ENCODE measurements at places on chromosomes 7 and 10.

GRCh38 chr7:108605559-108606201 lies 36.0 kb downstream of the DNAJB9 start:
- DNase-seq = no peak

GRCh38 chr10:34437906-34438305 lies 377.2 kb downstream of the PARD3 start:
- DNase-seq = no peak

DNA sequence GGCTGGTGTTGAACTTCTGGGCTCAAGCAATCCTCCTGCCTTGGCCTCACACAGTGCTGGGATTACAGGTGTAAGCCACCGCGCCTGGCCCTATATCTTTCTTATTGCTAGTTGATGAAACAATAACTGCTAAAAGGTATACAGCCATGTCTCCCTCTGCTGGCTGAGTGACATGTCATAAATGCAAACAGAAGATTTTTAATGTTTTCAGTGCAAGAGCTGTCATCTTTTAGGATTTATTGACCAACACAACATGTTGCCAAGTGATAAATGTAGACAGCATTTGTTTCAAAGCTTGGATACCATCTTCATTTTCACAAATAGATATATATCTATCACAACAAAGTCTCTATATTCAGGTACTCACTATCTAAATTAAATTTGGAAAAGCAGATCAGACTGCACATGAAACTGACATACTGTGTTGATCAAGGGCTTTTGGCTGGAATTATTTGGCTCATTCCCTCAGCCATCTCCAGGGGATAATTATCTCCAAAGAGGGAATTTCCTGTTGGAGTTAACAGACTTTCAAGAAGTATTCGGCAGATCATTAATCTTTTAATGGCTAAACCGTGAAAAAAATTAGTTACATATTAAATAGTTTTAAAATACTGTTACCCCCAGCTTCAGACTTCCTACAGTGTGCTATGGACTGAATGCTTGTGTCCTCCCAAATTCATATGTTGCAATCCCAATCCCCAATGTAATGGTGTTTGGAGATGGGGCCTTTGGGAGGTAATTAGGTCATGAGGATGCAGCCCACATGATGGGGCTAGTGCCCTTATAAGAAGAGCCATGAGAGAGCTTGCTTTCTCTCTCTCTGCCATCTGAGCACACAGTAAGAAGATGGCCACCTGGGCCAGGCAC lies 41.3 kb upstream of the SRPK2 start:
- DNase-seq = peak; percentile 5

GRCh38 chr7:108010377-108010776 lies 7.4 kb upstream of the LAMB1 start:
- no peak for DNase-seq

DNA sequence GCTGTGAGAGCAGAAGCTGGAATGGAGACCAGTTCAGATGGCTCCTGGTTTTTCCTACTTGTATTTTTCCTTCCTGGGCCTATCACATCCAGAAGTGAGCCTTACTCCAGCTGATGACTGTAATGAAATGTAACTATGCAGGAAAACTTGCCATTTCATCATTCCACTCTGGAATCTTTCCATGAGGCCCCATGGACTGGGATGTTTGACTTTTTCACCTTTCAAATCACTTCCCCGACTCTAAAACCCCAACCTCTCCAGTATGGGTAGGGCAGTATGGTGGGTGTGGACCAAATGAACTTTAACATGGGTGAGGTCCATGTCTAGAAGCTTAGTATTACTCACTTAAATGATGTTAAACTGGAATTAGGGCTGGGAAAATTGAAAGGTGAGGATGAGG lies 40.3 kb upstream of the DLD start:
- DNase-seq = no peak

DNA sequence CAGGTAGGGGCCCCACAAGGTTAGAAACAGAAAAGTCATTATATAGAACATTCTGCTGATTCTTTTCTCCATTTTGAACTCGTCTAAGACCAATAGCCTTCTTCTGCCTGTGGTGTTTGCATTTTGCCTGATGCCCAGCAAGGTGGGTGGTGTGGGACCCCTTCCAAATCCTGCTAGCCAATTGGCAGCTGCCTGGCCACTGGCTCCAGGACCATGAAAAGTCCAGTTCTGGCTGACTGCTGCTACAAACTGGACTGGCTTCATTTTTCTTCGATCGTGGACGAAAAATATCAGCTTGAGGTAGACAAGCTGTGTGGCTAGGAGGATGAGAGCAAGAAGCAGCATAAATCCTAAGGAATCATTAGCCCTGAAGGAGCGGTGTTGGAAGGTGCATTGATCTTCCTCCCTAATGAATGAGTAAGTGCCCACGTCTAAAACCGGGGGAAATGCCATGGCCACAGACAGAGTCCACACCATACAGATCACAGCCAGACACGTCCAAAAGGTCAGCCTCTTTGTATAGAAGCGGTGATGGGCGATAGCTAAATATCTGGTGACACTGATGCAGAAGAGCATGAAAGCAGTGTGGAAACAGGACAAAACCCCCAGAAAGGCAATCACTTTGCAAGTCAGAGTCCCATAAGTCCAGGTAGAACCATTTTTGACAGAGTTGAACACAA lies 2.7 kb downstream of the GPR85 start:
- no peak for DNase-seq

- no peak for DNase-seq
These were observed 166.2 kb downstream of the PDE1C start for GRCh38 chr7:31903962-31904361.

DNA sequence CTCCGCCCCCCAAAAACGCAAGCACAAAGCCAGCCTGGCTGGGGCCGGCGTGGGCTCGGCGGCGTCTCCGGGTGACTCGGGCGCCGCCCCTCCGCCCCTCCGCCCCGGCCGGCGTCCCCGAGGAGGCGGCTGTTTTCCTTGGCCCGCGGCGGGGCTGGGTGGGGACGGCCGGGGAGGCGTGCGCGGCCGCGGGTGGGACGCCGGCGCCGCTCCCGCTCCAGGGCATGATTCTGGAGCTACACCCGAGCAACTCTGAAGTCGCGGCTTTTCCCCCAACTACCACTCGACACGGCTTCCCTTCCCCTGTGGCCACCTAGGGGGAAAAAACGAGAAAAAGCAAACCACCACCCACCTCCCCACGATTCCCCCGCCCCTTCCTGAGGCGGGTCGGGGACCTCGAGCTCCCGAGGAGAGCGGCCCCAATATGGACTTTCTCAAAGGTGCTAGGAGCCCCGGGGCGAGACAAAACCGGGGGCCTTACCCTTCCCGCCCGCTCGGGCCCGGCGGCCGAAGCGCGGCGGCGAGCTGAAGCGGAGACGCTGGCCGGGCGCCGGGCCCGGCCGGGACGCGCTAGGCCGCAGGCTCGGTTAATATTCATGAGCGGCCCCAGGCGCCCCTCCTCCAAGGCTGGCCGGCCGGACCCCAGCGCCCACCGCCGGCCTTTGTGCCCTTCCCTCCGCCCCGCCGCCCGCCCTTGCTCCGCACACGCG lies 856 bp downstream of the ARHGAP21 start:
- DNase-seq = peak; percentile 6

- no peak for DNase-seq
These were observed 100.8 kb downstream of the CTTNBP2 start for GRCh38 chr7:117772421-117772820.

DNA sequence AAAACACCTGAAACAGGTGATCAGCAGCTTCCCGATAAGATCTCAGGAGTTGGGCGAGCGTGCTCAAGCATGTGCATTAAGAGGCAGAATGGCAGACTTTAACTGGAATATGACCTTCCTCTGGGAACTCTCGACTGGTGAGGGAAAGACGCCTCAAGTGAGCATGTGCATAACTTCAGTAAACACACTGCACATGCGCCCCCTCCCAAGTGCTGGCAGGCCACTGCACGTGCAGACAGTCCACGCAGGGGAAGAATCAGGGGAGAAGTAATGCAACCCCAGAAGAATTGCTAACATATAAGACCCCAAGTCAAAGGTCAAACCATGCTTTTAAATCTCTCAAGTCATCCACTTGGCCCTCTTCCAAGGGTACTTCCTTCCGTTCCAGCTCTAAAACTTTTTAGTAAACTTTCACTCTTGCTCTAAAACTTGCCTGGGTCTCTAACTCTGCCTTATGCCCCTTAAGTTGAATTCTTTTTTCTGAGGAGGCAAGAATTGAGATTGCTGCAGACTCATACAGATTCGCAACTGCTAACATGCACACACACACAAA lies 541.0 kb downstream of the TNS3 start:
- DNase-seq = no peak

DNA sequence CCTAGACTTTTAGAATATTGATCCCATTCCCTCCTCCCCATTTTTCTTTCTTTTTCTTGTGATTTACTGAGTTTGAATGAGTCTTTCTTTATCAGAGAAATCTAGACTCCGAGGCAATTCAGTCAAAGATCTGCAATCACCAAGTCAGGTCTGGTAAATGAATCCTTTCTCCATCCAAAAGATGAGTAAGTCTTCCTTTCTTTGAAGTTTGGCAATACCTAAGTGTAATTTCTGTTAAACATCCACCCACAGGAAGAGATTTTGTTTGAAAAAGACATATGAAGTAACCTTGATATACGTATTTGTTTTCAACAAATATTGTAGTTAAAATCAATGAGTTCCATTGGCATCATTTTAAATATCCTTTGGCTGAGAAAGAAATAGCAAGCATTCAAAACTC lies 58.3 kb downstream of the SLC39A12 start:
- no peak for DNase-seq

- DNase-seq = no peak
These were observed 398.0 kb downstream of the NXPH1 start for GRCh38 chr7:8831376-8831775.

- no peak for DNase-seq
These were observed 98.1 kb upstream of the STK17A start for GRCh38 chr7:43484678-43485395.

- DNase-seq = peak; percentile 47
These were observed 10.2 kb upstream of the CH25H start for GRCh38 chr10:89217057-89217990.

DNA sequence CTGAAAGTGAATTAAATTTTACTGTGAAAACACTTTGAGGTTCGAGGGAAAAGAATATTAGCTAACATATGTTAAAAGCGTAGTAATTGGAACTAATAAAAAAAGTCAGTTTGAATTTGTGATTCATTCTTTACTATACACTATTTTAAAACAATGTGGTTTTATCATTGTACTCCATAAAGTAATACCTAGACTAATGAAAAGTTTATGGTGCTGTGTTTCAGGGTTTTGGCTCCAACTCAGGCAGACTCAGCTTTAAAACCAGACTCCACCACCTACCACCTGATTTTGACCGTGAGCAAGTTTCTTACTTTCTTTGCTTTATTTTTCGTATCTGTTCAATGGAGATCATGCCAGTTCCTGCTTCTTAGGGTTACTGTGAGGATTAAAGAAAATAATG lies 9.2 kb upstream of the PRTFDC1 start:
- DNase-seq = no peak

GRCh38 chr7:6221340-6222319 lies 50.8 kb downstream of the CYTH3 start:
- DNase-seq = no peak

GRCh38 chr7:98205162-98205845 lies 5.9 kb upstream of the BHLHA15 start:
- DNase-seq = no peak

GRCh38 chr7:26510231-26510957 lies 218.7 kb downstream of the SNX10 start:
- DNase-seq = no peak

DNA sequence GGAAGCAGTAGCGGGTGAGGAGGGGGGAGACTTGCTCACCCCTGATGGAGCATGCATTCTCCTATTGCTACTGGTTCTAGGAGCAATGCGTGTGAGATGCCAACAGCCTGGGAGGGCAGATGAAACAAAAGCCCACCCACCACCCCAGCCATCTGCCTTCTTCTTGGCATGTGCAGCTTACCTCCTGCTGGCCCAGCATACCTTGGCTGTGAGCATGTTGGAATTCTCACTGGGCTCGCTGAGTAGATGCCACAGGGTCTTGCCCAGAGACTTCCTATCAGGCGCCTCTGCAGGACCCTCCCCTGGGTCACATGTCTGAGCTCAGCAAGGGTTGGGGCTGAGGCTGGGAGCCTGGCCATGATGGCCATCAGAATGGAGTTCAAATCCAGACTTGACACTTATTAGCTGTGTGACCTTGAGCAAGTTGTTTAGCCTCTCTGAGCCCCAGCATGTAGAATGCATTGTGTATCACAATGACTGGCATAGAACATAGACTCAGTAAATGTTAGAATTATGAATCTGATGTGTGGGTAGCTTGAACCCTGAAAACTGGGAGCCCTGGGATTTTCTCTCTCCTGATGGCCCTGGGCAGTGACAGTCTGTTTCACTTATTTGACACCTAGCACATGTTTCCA lies 38.2 kb downstream of the CDH23 start:
- DNase-seq = no peak

DNA sequence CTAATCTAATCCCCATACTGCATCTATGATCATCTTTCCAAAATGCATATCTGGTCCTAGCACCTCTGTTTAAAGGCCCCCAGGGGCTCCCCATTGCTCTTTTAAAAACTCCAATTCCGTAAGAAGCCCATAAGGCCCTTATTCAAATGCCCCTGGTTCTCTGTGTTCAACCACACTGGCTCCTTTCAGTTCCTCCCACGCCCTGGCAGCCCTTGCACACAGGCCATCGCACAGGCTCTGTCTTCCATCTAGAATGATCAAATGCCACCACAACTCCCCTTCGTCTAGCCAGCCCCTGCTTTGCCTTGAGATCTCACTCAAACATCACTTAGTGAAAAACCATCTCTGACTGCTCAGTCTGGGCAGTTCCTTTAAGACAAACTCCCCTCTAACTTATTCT lies 112.9 kb upstream of the LYZL2 start:
- no peak for DNase-seq

DNA sequence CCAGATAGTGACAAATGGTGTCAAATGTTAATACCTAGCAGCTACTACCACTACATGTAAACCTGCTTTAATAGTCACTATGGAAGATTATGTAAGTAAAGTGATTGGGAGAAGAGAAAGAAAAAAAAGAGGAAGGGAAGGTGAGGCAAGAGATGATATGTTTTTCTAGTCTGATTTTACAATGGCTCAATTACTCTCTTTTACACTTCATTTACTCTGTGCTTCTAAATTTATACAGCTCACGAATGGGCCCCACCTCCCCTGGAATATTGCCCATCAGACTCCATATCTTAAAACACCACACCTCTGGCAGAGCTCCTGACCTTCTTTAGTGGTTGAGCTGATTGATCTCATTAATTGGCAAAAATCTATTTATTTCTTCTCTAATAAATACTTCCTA lies 28.0 kb upstream of the IKZF1 start:
- no peak for DNase-seq

GRCh38 chr7:14009453-14010418 lies 20.3 kb upstream of the ETV1 start:
- DNase-seq = no peak

- no peak for DNase-seq
These were observed 29.4 kb downstream of the RRP12 start for GRCh38 chr10:97371696-97372095.

- DNase-seq = no peak
These were observed 7.6 kb upstream of the HILPDA start for GRCh38 chr7:128447941-128448564.

All from activated CD4-positive, CD25-positive, alpha-beta regulatory T cell (primary cell).